CD4-positive, alpha-beta T cell treated with Interleukin-17A for 4 hours (primary cell): ENCODE measurements at places on chromosomes 3 and 15.

GRCh38 chr15:58434334-58434875, 2.6 kb downstream of the LIPC start:
- no peak for DNase-seq

- no peak for DNase-seq
Measured at GRCh38 chr15:68729789-68730411, 90.8 kb downstream of the ANP32A start.

DNA sequence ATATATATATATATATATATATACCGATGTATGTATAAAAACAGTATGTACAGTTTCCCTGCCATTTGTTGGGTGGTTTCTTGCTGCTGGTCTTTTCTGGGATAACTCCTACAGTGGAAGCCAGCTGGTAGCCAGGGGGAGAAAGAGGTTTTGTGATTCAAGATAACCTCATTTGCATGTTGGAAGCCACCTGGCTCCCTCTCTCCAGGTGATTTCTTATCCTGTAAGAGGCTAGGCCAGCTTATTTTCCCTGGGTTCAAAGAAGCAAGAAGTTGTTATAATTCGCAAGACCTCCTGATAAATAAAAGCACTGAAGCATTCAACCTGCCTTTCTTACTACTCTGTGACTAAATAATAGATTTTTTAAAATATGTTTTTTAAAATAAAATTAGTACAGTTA, 443.3 kb downstream of the VGLL3 start:
- DNase-seq, result no peak

DNA sequence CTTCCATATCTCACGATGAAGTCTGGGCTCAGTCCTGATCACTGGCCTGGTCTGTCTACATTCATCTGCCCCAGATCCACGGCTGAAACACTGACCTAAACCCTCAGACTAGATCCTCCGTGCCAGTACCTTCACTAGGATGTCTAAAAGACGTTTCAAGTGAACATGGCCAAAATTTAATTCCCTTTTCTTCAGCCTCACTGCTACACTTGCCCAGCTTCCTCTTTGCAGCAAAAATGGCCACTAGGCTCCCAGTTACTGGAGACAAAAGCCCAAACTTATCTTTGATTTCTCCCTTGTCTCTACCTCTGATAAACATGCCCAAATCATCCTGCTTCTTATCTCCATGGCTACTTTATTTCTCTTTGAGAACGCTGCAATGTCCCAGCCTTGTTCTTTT, 1.7 kb downstream of the RASSF1 start:
- DNase-seq, result no peak

DNA sequence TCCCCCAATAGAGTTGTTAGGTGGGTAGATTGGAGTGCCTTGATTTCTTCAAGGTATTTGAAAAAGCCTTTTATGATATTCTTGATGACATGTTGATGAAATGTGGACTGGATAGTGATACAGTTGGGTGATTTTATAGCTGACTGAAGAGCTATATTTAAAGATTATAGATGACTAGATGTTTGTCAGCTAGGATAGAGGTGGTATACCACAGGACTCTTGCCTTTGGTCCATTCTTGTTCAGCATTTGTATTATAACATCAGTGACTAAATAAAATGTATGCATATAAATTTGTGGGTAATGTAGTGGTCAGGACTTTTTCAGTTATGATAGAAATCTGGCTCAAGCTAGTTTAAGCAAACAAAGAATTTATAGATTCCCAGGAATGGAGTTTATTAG, 143.9 kb downstream of the ZNF609 start:
- no peak for DNase-seq

- no peak for DNase-seq
Measured at GRCh38 chr3:185934174-185934557, 3.6 kb downstream of the TRA2B start.

DNA sequence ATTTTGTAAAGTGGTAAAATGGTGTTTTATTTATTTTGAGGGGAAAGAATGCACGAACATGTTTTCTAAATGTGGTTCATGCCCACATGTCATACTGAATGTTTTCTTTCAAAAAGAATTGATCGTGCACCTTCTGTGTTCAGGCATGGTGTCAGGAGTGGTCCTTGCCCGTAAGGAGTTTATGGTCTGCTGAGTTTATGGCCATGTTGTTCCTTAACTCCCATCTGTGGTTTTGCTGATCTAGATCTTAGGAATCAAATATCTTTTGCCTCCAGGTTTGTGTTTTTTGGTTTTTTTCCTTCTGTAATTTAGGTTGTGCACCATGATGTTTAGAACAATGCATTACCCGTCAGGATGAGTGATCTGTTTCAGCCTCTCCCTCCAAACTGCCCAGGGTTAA, 304.4 kb upstream of the NR2E3 start:
- no peak for DNase-seq

GRCh38 chr3:27200721-27201489, 168.3 kb downstream of the NEK10 start:
- no peak for DNase-seq

DNA sequence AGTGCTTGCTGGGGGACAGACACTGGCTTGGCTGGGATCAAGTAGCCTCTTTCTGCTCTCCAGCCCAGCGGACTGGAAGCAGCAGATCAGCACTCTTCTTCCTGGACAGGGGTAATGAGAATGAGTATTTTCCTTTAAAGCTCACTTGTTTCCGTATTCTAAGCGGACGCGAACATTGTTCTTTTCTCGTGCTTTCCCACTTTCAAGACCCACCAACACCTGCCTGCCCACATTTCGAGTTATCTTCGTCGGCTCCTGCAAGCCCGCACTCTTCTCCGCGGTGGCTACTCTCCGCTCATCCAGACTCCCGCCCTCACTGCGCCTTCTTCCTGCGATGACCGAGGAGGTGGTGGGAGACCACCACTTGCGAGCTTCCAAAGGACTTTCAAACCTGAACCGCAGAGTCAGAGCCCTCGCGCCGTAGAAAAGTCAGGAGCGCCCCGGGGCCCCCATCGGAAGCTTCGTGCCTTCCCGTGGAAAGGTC, 1.6 kb upstream of the PPM1L start:
- DNase-seq, result no peak

DNA sequence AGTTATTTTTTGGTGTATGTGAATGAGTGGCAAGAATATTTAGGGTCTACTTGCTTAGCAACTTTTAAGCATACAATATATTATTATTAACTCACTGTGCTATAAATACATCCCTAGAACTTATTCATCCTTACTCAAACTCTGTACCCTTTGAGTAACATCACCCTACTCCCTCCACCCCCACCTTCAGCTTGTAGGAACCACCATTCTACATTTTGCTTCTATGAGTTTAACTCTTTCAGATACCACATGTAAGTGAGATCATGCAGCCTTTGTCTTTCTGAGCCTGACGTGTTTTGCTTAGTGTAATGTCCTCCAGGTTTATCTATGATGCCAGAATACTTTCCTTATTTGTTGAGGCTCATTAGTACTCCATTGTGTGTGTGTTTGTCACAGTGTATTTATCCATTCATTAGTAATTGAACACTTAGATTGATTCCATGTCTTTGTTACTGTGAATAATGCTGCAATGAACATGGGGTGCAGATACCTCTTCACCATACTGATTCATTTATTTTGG, 526.9 kb downstream of the PYDC2 start:
- no peak for DNase-seq
